ENCODE measurements at places on chromosomes 2 and 18.

GRCh38 chr2:196431957-196432356 lies 207.6 kb upstream of the CCDC150 start:
- H3K4me3 ChIP-seq = no peak overlapping the region
- DNase-seq = no peak
- no peak overlapping the region for H3K27ac ChIP-seq
- H3K4me1 ChIP-seq = no peaks in the 10 kb centered on the region
- H3K27me3 ChIP-seq = no peaks in the 10 kb centered on the region

DNA sequence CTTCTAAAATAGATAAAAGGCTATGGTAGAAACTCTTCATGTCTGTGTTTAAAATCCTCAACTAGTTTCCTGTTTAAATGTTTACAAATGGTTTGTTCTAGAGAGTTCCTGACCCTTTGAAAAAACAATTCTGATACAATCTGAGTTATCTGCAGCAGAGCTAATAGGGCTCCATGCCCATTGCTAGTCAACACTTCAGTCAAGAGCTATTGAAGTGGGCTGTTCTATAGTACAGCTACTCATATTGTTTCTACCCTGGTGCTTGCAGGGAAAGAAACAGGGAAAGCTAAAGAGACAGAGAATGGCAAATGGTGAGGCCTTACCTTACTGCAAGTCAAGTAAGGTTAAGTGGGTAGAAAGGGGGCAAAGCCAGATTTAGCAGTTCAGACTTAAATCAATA lies 112.3 kb upstream of the CAVIN2 start:
- no peaks in the 10 kb centered on the region for H3K4me1 ChIP-seq
- no peaks in the 10 kb centered on the region for H3K36me3 ChIP-seq
- no peak for DNase-seq
- H3K4me3 ChIP-seq = no peak overlapping the region
- H3K27me3 ChIP-seq = no peaks in the 10 kb centered on the region
- H3K27ac ChIP-seq = no peak overlapping the region

- peak overlapping the region; percentile 76 for H3K4me3 ChIP-seq
- no peak for DNase-seq
- H3K27ac ChIP-seq = peak overlapping the region; percentile 83
- peaks cover 21% of the 10 kb centered on the region for H3K4me1 ChIP-seq
Observed at GRCh38 chr2:43226955-43227829, 786 bp upstream of the ZFP36L2 start.

DNA sequence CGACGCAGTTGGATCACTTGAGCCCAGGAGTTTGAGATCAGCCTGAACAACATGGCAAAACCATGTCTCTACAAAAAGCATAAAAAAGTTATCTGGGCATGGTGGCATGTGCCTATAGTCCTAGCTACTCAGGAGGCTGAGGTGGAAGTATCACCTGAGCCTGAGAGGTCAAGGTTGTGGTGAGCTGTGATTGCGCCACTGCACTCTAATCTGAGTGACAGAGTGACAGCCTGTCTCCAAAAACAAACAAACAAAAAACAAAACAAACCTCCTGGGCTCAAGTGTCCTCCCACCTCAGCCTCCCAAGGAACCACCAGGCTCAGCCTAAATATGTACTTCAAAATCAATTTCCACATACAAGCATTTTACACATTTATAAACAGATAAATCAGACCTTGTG lies 83.8 kb downstream of the STRN start:
- no peaks in the 10 kb centered on the region for H3K27me3 ChIP-seq
- no peak overlapping the region for H3K27ac ChIP-seq
- H3K4me1 ChIP-seq = no peaks in the 10 kb centered on the region
- H3K4me3 ChIP-seq = no peak overlapping the region
- DNase-seq = no peak

DNA sequence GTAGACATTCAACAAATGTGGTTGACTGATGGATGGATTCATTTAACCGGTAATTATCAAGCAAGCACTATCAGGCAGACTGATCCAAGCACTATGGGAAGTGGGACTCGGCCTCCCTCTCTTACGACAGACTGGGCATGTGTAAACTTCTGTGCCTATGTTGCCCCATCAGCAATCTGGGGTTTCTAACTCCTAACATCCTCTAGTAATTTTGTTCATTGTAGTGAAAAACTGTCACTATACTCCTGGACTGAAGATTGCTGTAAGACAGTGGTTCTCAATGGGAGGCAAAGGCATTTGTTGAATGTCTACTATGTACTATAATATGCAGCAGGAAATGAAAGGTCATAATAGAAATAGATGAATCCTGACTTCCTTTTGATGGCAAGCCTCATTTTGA lies 51.2 kb upstream of the CREB1 start:
- H3K36me3 ChIP-seq = no peaks in the 10 kb centered on the region
- H3K4me1 ChIP-seq = no peaks in the 10 kb centered on the region
- no peaks in the 10 kb centered on the region for H3K27me3 ChIP-seq

DNA sequence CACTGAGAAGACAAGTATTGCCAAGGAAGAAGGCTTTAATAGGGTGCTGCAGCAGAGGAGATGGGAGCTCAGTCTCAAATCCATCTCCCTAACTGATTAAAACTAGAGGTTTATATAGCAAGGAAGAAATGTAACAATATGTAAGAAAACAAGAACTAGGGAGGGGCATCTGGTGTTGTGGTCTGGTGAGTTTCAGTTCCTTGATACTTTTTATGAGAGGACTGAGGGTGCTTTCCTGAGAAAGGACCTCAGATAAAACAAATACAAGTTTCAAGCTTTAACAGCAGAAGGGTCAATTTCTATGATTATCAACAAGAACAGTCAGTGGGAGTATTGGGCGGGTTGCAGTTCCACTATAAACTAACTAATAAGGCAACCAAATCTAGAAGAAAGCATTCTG lies 1967.5 kb downstream of the SUCLG1 start:
- DNase-seq = no peak
- no peaks in the 10 kb centered on the region for H3K36me3 ChIP-seq
- no peak overlapping the region for H3K27ac ChIP-seq
- H3K4me1 ChIP-seq = no peaks in the 10 kb centered on the region
- H3K27me3 ChIP-seq = no peaks in the 10 kb centered on the region

- H3K36me3 ChIP-seq = no peaks in the 10 kb centered on the region
- no peaks in the 10 kb centered on the region for H3K4me1 ChIP-seq
- DNase-seq = no peak
- H3K27ac ChIP-seq = no peak overlapping the region
Observed at GRCh38 chr18:7722955-7723354, 155.8 kb downstream of the PTPRM start.

DNA sequence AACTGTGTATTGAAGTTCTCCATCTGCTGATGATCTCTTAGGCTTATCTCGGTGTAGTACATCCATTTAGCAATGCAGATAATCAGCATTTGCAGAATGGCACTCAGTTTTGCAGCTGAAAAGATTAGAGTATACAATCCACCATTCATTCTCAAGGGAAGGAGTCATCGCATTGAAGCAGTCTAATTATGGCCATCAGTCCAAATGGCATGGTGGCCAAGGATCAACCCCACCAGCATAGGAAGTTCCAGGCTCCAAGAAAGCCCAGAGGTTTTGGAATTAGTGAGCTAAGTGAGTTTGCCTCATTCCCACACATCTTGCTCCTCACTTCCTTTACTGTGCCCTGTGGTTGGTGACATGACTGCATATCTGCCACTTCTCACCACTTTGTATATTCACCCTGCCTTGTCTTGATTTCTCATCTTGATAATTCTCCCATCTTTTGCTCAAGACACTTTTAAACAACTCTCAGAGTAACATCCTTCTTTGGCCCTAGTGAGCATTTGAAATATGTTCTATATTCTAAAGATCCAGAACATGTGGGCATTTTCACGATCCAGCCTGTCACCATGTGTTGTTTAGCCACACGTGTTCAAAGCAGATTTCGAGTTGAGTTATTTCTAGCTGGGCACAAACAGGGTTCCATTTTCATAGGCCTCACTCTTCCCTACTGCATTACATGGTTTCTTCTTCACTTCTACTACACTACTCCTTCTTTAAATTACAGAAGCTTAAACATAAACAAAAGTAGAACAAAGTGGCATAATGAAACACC lies 1119.8 kb downstream of the TSN start:
- no peaks in the 10 kb centered on the region for H3K36me3 ChIP-seq
- no peaks in the 10 kb centered on the region for H3K4me1 ChIP-seq
- H3K4me3 ChIP-seq = no peak overlapping the region
- DNase-seq = no peak

GRCh38 chr2:10752236-10752635 lies 30.8 kb downstream of the ATP6V1C2 start:
- no peaks in the 10 kb centered on the region for H3K27me3 ChIP-seq
- no peaks in the 10 kb centered on the region for H3K36me3 ChIP-seq
- H3K4me3 ChIP-seq = no peak overlapping the region
- H3K4me1 ChIP-seq = no peaks in the 10 kb centered on the region

- H3K4me1 ChIP-seq = peaks cover 5% of the 10 kb centered on the region
- H3K27me3 ChIP-seq = no peaks in the 10 kb centered on the region
- H3K27ac ChIP-seq = no peak overlapping the region
- no peak for DNase-seq
- no peak overlapping the region for H3K4me3 ChIP-seq
Observed at GRCh38 chr2:26302846-26303245, 43.1 kb upstream of the SELENOI start.

DNA sequence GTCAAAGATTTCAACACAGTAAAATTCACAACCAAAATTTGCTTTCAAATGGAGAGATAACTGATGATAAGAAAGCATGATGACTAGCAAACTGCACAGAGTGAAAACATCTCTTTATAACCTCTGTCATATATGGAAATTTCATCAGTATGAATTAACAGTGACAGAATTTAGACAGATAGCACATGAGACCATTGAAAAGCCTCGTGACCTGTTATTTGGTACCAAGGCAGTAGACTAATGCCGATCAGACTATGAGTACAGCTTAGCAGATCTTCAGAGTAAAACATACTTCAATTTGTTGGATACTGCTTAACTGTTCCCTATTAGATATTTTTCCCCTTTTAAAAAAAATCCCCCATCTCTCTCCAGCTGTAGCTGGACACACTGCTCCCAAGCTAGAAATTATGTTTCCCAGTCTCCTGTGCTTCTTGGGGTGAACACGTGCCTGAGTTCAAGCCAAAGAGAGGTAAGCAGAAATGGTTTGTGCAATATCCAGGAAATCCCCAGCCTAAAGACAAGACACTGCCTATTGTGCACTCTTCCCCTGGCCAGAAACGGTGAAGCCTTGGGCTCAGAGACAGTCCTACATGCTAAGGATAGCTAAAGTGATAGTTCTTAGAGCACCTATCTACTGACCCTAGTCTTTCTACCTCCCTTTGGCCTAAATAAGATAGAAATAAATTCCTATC lies 256.1 kb downstream of the NCKAP5 start:
- H3K27me3 ChIP-seq = no peaks in the 10 kb centered on the region
- no peaks in the 10 kb centered on the region for H3K36me3 ChIP-seq

GRCh38 chr2:171159372-171160118 lies 1.1 kb downstream of the TLK1 start:
- H3K27ac ChIP-seq = peak overlapping the region; percentile 86
- peak overlapping the region; percentile 99 for H3K4me3 ChIP-seq
- peaks cover 27% of the 10 kb centered on the region for H3K4me1 ChIP-seq
- H3K36me3 ChIP-seq = no peaks in the 10 kb centered on the region
- H3K27me3 ChIP-seq = no peaks in the 10 kb centered on the region
- DNase-seq = peak; percentile 35

- no peaks in the 10 kb centered on the region for H3K36me3 ChIP-seq
- no peak overlapping the region for H3K4me3 ChIP-seq
- no peak overlapping the region for H3K27ac ChIP-seq
Observed at GRCh38 chr2:218962859-218963492, 3.5 kb downstream of the CDK5R2 start.

- H3K27me3 ChIP-seq = no peaks in the 10 kb centered on the region
- H3K4me3 ChIP-seq = peak overlapping the region; percentile 63
- DNase-seq = no peak
- peak overlapping the region; percentile 82 for H3K27ac ChIP-seq
- H3K4me1 ChIP-seq = peaks cover 22% of the 10 kb centered on the region
- H3K36me3 ChIP-seq = no peaks in the 10 kb centered on the region
Observed at GRCh38 chr2:157874348-157874747, 1.8 kb downstream of the ACVR1 start.
